ENCODE measurements at places on chromosomes 3 and 15.
A peak's percentile ranks its signal among the peaks of the same experiment; 100 is the strongest.

DNA sequence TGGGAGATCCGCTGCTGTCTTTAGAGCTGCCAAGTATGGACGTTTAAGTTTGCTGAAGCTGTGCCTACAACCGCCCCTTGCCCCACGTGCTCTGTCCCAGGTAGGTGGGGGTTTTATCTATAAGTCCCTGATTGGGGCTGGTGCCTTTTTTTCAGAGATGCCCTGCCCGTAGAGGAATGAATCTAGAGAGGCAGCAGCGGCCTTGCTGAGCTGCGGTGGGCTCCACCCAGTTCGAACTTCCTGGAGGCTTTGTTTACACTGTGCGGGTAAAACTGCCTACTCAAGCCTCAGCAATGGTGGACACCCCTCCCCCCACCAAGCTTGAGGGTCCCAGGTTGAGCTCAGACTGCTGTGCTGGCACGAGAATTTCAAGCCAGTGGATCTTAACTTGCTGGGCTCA lies 83.4 kb upstream of the FGF7 start:
- DNase-seq = no peak

DNA sequence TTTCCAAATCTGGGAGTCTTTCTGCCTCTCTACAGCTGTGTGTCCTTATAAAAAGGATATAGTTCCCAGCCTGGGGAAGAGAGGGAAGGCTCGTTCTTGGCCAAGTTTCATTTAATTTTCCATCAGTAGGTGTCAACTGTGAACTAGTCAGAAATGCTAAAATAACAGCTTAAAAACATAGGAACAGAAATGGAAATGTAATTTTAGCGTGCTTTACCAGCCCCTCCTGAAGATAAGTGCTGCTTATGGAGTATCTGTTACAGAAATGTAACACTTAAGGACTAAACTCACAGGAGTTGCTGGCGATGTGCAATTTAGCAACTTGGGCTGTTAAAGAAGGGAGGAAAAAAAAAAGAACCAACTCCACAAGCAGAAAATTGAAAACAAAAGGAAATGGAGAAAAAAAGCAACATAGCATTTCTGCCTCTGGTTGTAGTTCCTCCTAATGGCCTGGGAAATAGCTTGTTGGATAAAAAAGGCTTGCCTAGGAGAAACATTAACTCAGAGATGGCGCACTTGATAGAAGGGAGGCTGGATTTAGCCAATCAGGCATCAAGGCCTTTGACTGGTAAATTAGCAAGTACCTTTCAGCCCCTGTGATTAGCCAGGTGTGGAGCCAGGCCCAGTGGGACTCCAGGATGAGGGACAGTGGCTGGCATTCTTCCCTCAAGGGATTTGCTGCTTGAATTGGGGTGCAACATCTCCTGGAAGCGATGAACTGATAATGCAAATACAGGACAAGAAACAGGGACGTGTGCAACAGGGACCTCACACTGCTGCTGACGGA lies 84.3 kb downstream of the RPLP1 start:
- no peak for DNase-seq

DNA sequence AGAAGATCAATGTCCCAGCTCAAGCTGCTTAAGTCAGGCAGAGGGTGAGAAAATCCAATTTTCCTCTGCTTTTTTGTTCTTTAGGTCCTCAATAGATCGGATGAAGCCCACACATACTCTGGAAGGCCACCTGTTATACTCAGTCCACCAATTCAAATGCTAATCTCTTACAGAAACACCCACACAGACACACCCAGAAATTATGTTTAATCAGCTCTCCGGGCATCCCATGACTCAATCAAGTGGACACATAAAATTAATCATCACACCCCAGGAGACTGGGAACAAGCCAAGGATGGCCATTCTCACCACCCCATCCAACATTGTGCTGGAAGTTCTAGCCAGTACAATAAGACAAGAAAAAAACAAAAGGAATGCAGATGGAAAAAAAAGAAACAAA lies 67.8 kb upstream of the SLC24A5 start:
- DNase-seq = no peak

- DNase-seq = no peak
Observed at GRCh38 chr15:80902298-80902801, 87.3 kb downstream of the MESD start.

- DNase-seq = no peak
Observed at GRCh38 chr3:139308560-139308959, 35.3 kb upstream of the MRPS22 start.

DNA sequence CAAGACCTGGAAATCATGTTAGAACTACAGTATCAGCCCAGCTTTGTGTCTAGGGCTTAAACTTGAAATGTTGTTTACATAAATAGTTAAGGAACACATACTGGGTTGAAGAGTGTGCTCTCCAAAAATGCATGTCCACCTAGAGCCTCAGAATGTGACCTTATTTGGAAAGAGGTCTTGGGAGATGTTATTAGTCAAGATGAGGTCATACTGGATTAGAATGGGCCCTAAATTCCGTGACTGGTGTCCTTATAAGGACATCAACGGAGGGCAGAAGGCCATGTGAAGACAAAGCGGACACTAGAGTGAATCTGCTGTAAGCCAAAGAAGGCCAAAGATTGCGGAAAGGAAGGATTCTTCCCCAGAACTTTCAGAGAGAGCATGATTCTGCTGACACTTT lies 759.2 kb upstream of the CFAP20DC start:
- DNase-seq = no peak

GRCh38 chr3:15979495-15979894 lies 181.7 kb upstream of the ANKRD28 start:
- DNase-seq = peak; percentile 73

DNA sequence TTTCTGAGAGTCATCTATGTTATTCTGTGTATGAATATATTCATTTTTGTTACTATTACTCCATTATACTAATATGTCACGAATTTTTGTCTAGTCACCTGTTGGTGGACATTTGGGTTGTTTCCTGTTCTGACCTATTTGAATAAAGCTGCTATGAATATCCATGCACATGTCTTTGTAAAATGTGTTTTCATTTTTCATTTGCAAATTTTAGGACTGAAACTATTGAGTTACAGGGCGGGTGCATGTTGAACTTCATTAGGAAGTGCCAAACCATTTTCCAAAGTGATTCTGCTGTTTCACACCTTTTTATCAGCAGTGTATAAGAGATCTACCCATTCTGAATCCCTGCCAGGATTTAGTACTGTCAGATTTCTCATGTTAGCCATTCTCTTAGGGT lies 37.7 kb upstream of the IQCF6 start:
- no peak for DNase-seq

- DNase-seq = no peak
Observed at GRCh38 chr3:109648027-109648426, 310.7 kb upstream of the DPPA4 start.

DNA sequence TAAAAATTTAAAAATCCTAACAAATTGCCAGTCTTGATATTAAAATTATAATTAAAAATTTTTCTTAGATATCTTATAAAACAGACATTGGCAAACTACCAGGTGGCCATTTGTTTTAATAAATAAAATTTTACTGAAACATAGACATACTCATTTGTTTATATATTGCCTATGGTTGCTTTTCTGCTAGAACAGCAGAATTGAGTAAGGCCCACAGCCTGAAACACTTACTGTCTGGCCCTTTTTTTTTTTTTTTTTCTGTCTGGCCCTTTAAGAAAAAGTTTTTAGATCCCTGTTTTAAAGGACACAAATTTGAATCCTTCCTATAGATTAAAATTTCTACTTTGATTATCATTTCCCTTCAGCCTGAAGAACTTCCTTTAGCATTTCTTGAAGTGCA lies 60.5 kb upstream of the CTDSPL2 start:
- DNase-seq = no peak

DNA sequence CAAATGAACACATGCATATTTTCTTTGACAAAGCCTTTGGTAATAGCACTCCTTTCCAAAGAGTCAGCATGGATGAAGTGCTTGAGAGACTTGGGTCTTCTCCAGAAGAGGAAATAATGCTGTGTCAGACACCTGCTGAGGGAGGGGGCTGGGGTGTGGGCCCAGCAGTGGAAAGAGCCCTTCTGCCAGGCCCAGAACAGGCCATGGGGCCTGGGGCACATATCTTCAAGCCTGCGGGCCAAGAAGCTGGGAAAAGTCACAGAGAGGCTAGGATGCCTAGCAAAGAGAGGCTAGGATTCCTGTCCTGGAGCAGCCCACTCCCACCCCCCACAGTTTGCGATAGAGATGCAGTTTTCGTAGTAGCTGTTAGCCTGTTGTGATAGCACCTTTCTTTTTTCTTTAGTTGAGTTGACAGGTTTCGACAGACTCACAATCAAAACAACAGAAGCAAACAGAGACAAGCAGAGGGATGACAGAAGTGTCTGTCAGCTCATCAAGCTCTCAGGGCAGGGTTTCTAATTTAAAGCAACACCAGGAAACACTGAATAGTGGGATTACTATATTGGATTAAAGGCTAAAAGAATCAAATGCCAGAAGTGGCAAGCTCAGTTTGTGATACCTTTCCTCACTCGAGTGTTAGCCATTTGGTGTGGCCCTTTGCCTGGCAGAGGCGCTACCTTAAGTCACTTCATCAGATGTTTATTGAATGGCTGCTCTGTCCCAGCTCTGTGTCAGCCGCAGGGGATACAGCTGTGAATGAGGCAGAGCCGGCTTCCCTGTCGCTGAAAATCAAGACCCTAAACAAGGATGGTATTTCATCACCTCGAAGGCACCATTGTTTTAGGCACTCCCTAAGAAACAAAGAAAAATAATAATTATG lies 19.0 kb downstream of the CMTM7 start:
- DNase-seq = no peak

- DNase-seq = no peak
Observed at GRCh38 chr3:5302661-5303060, 115.2 kb downstream of the EDEM1 start.

DNA sequence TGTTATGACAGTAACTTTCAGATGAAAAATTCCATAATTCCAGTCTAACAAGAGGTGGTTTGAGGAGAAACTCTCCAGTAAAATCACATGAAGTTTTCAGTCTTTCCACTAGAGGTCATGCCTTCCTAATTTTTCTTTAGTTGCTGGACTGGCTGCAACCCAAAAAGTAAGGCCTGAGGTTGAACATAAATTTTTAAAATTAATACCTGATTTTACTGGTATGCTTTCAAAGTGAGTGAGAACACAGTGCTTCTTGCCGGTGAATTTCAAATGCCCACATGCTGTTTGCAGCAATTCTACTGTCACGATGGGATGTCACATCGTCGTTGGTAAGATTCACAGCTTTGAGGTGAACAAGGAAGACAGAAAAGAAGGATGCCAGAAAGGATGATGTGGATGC lies 89.0 kb upstream of the FGF12 start:
- DNase-seq = peak; percentile 76

DNA sequence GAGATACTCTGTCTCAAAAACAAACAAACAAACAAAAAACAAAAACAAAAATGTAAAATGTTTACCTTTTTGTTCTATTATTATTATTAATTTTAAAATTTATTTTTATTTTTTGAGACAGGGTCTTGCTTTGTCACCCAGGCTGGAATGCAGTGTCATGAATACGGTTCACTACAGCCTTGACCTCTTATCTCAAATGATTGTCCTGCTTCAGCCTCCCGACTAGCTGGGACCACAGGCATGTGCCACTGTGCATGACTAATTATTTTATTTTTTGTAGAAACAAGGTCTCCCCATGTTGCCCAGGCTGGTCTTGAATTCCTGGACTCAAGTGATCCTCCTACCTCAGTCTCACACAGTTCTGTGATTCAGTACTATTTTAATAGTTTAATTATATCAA lies 5.7 kb upstream of the SLC25A26 start:
- no peak for DNase-seq

GRCh38 chr3:136899622-136900158 lies 37.7 kb downstream of the NCK1 start:
- DNase-seq = no peak

- no peak for DNase-seq
Observed at GRCh38 chr15:82039871-82040270, 5.9 kb downstream of the MEX3B start.

- DNase-seq = no peak
Observed at GRCh38 chr15:70502529-70502928, 260.8 kb downstream of the UACA start.

GRCh38 chr3:138197058-138197457 lies 10.0 kb downstream of the ARMC8 start:
- no peak for DNase-seq

DNA sequence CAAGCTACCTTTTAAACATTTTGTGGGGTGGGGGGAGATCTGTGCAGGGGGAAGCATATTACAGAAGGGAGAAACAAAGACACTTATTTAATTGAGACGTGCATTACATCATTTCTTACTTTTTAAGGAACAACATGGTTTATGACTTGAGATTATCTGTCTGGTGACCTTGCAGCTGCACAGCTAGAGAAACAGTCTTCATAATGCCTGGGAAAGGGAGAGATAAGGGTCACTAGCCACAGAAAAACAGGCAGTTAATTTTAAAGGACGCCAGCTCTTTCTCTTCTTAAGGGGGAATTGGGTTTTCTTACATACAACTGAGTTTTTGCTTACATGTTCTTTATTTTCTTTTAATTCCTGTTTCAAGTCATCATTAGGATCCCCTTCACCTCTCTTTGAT lies 147.9 kb downstream of the SST start:
- no peak for DNase-seq

DNA sequence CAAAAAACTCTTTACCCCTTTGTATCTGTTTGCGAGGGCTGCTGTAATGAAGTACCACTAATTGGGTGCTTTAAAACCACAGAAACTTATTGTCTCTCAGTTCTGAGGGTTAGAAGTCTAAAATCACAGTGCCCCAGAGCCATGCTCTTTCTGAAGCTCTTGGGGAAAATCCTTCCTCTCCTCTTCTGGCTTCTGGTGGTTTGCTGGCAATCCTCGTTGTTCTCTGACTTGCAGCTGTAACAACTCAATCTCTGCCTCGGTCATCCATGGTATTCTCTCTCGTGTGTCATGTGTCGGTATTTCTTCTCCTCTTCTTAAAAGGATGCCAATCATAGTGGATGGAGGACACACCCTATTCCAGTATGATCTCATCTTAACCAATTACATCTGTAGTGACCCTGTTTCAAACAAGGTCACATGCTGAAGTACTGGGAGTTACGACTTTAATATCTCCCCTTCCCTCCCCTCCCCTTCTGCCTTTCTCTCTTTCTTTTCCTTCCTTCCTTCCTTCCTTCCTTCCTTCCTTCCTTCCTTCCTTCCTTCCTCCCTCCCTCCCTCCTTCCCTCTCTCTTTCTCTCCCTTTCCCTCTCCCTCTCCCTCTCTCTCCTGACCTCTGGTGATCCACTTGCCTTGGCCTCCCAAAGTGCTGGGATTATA lies 6.5 kb upstream of the ARL8B start:
- DNase-seq = no peak

- no peak for DNase-seq
Observed at GRCh38 chr3:155227141-155227540, 66.3 kb downstream of the STRIT1 start.

DNA sequence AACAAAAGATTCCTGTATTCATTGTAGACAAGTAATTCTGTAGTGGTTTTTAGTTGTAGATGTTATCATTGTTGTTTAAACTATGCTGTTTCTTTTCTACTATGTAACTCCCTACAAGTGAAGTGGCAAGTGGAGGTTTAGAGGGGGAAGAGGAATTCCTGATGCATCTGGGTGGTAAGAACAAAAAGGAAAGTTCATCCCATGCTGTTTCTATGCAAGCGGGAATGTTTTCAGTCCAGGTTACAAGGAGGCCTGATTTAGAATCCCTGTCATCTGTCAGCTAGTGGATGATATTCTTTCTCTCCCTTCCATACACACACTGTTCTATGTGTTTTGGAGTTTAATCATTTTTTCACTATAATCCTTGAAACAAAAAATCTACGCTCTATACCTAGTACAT lies 67.4 kb downstream of the IMPG2 start:
- no peak for DNase-seq

- DNase-seq = no peak
Observed at GRCh38 chr15:38216763-38217162, 35.9 kb upstream of the SPRED1 start.

GRCh38 chr3:112741983-112742382 lies 101.0 kb upstream of the CCDC80 start:
- no peak for DNase-seq

All from suppressor macrophage treated with lipopolysaccharide for 1 hour (primary cell).